ENCODE measurements at places on chromosomes 7 and 10.
A peak's percentile ranks its signal among the peaks of the same experiment; 100 is the strongest.

GRCh38 chr7:36305226-36305625, 84.4 kb upstream of the ANLN start:
- DNase-seq = no peak

- DNase-seq = no peak
These were observed 95.1 kb downstream of the NPY start for GRCh38 chr7:24378871-24379616.

DNA sequence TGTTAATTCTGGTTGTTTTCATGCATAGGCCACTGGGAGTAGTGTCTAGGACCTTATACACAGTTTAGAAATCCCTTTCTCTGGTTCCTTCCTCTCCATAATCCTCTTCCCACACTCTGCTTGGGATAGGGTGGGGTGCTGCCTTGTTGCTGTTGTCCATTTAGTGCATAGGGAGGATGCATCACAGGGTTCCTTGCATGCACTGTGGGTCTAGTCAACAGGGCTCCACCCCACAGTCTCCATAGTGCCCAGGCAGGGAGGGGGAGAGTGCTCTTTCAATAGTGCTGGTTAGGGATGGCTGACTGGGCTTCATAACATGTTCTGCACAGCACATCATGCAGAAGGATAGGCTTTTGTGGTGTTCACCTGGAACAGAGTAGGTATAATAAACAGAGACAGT, 81.1 kb downstream of the ARHGAP12 start:
- DNase-seq = no peak

GRCh38 chr7:46744957-46745706, 824.1 kb upstream of the IGFBP3 start:
- no peak for DNase-seq

DNA sequence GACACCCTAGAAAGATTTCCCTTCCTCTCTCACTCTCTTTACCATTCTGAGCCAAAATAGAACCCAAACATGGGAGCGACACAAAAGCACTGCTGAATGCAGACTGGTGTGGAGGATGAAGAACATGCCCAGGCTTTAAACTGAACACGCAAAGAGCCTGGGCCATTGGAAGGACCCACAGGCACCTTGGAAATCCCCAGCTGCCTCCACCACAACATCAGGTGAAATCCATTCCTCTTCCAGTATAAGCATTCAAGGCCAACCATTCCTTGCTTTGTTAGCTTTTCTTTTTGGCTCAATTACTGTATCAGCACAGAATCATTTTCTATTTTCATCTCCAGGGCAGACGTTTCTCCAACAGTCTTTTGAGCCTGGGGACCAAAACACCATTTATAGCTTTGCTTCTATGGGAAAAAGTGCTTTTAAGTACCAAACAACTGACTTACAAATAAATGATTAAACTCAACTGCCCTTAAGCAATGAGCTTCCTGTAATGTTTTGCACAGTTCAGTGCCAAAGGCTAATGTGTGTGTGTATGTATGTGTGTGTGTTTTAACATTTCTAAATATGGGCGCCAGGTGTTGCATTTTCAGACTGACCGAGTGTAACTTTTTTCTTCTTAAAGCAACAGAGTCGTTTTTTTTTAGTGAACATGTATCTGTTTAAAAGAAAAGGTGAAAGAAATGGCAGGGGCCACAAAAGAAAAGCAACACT, 16.2 kb upstream of the BLNK start:
- DNase-seq = no peak

- no peak for DNase-seq
These were observed 210.8 kb downstream of the CCSER2 start for GRCh38 chr10:84539216-84539615.

DNA sequence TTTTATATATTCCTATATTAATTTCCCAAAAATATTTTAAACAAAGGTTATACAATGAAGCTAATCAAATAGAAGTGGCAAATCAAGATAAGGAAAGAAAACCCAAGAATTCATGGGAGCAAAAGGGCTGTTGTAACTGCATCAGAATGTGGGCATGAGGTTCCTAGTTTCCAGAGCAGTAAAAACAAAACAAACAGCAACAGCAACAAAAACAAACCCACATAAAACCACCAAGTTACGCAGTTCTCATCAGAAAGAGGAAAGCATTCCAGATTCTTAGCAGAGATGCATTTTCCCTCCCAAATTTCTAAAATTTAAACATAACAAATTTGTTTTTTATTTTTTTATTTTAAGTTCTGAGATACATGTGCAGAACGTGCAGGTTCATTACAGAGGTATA, 34.8 kb upstream of the MSMB start:
- no peak for DNase-seq

DNA sequence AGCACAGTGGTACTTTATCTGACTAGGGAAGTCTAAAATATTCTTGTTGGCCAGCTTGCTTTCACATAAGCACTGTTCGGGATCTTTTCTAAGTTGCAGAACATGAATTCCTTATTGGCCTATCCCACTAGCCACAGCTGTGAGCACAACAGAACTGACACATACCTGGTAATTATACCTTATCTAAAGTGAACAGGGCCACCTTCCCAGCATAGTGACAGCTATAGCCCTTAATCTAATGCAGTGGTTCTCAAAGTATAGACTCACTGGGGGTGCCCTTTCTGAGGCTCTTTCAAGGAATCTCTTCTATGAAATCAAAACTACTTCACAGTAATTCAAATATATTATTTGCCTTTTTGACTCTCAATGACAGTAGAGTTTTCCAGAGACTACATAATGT, 184.7 kb upstream of the KAT6B start:
- DNase-seq = no peak

DNA sequence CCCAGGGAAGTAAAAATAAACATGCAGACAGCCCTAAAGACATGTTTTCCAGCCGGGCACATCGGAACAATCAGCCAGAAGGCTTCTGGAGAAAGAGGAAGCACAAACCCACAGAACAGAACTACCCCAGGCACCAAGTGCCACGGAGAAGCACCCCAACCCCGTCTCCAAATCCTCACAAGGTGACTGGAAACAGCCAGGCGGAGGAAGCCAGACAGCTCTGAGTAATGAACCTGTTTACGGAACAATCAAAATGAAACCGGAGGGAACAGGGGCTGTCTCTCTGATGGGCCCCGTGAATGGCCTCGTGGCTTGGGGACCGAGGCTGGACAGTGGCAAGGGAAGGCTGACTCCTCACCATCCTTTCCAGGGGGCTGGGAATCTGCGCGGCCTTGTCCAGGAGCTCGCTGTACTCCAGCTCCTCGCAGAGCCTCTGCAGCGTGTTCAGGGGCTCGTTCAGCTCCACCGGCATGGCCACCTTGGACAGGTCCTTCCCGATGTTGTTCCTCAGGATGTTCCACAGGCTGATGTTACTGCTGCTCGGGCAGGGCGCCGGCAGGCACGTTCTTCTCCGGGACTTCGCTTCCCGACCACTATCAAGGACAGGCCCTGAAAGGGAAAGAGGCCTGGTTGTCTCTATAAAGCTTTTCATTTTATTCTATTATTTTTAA, 77.0 kb upstream of the GSDME start:
- no peak for DNase-seq

DNA sequence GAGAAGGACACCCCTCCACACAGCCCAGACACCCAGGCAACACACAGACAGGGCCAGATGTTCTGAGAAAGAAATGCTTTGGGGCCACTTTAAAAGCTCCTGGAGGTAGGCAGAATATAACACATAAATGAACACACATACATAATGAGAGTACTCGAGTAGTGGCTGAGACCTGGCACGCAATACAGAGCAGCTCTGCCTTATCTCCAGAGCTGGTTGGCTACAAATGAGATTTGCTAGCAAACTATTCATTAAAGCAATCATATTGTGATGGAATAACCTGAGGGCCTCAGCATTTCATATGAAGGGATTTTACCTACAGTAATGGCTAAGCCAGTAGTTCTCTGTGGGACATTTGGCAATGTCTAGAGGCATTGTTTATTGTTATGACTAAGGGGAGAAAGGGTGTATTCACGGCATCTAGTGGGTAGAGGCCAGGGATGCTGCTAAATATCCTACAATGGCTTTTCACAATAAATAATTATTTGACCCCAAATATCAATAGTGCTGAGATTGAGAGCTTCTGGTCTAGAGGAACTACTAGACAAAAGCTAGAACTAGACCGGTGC, 5.5 kb upstream of the IMPDH1 start:
- DNase-seq = no peak

GRCh38 chr10:42304341-42304740, 334.0 kb downstream of the ZNF33B start:
- no peak for DNase-seq

GRCh38 chr7:130393101-130393561, 12.8 kb downstream of the CPA1 start:
- DNase-seq = no peak

DNA sequence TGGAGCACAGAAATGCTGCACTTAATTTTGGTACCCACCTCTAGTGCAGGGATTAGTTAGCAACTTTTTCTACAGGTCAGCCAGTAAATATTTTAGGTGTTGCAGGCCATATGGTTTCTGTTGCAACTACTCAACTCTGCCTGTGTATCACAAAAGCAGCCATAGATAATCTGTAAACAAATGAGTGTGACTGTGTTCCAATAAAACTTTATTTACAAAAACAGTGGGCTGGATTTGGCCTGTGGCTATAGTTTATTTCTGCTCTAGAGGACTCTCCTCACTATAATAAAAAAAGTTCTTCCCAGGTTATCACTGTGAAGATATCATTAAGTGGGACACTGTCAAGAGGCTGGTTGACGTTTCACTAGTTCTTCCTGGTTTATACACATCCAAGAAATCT, 65.8 kb downstream of the DNAJC12 start:
- DNase-seq = no peak

GRCh38 chr7:128931965-128932861, 5.5 kb upstream of the IRF5 start:
- no peak for DNase-seq

DNA sequence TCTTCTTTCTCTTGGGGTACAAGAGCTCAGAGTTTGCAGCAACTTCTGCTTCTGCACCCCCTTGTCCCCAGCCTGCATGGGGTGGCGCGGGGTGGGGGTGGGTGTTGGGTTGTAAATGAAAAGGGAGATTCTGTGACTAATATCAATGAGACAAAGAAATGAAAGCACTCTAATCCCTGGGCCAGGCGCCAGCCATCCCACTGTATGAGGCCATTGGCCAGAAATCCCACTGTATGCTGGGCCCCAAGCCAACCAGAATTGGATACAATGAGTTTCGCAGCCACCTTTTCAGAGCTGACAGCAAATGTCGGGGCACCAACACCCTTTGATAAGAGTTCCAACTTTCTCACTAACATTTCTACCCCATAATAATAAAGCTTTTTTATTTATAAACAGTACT, 10.9 kb upstream of the PTN start:
- DNase-seq = no peak

- DNase-seq = peak; percentile 26
These were observed 1.6 kb downstream of the ZNF746 start for GRCh38 chr7:149495785-149496641.

Data from activated CD4-positive, alpha-beta T cell treated with anti-CD3 and anti-CD28 coated beads, Interleukin-2, amount 50 U/mL, for 48 hours (primary cell).